Glutamatergic neuron (in vitro differentiated cells): ENCODE measurements at places on chromosomes 2 and 18. TPM values are rescaled to one million over a fixed set of nuclear protein-coding genes. Genes with fewer than 3 reads are reported as not detected.
A peak's percentile ranks its signal among the peaks of the same experiment; 100 is the strongest.

GRCh38 chr2:144414324-144414845 is 105.5 kb downstream of the ZEB2 start:
- no peak overlapping the region for H3K4me3 ChIP-seq
- no peak for DNase-seq
- no peak overlapping the region for H3K27ac ChIP-seq
- H3K36me3 ChIP-seq, result peaks cover 16% of the 10 kb centered on the region
- peaks cover 6% of the 10 kb centered on the region for H3K4me1 ChIP-seq

DNA sequence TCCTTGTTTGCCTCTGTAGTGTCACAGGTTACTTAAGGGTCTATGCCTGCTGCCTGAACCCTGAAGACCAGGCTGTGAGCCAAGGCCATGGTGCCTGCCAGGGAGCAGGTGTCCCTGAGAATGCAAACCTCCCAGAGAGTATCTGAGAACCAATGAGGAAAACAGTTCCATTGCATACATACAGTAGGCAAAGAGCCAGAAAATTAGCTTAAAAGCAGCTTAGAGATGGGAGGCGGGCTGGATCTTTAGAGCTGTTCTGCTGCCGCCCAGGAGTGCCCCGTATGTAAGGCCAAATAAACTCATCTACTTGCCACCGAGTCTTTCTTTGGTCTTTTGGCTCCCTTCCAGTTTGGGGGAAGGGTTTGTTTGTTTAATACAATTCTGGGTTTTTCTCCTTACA is 327.9 kb downstream of the CLIP4 start:
- no peaks in the 10 kb centered on the region for H3K36me3 ChIP-seq
- no peak overlapping the region for H3K27ac ChIP-seq
- H3K4me1 ChIP-seq, result peaks cover 5% of the 10 kb centered on the region
- no peak overlapping the region for H3K4me3 ChIP-seq

- H3K36me3 ChIP-seq, result no peaks in the 10 kb centered on the region
- H3K4me3 ChIP-seq, result no peak overlapping the region
- H3K27me3 ChIP-seq, result no peaks in the 10 kb centered on the region
- no peak for DNase-seq
- H3K4me1 ChIP-seq, result peaks cover 15% of the 10 kb centered on the region
These were observed 32.3 kb upstream of the OLA1 start for GRCh38 chr2:174280596-174280995.

DNA sequence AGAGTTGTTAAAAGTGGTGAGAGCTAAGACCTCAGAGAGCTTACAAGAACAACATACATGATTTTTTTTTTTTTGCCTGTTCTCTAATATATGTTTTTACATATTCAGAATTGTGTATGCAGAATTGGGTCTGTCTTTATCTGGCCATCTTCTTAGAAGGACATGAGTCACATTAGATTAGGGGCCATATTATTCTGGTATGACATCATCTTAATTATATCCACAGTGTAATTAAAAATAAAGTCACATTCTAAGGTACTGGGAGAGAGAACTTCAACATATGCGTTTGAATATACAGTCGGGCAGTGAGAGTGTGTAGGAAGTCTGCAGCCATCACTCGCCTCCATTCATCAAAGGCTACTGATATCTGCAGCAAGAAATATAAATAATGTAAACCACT is 88.3 kb downstream of the DSC3 start:
- no peak for DNase-seq
- H3K4me3 ChIP-seq, result no peak overlapping the region
- H3K4me1 ChIP-seq, result no peaks in the 10 kb centered on the region

GRCh38 chr2:224426656-224427055 is 24.7 kb upstream of the FAM124B start:
- H3K4me3 ChIP-seq, result no peak overlapping the region
- peaks cover 3% of the 10 kb centered on the region for H3K4me1 ChIP-seq
- H3K27me3 ChIP-seq, result peaks cover 2% of the 10 kb centered on the region
- no peak overlapping the region for H3K27ac ChIP-seq

DNA sequence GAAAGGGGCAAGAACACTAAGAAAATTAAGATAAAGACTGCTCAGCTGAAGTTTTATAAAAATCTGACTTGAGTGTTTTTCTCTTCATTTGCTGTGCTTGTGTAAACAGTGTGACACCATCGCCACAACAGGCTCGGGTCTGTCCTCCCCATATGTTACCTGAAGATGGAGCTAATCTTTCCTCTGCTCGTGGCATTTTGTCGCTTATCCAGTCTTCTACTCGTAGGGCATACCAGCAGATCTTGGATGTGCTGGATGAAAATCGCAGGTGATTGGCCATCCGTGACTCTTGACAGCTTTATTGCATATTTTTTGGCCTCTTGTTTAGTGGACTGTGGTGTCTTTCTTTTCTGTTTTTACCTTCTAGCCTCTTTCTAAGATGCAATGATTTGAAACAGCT is 22.1 kb downstream of the MFF start:
- no peak for DNase-seq
- H3K36me3 ChIP-seq, result no peaks in the 10 kb centered on the region
- H3K4me1 ChIP-seq, result peaks cover 14% of the 10 kb centered on the region
- H3K27ac ChIP-seq, result peak overlapping the region; percentile 54
- no peaks in the 10 kb centered on the region for H3K27me3 ChIP-seq

GRCh38 chr2:109654326-109655050 is 40.3 kb downstream of the SOWAHC start:
- H3K4me1 ChIP-seq, result peaks cover 22% of the 10 kb centered on the region
- no peak for DNase-seq
- peaks cover 4% of the 10 kb centered on the region for H3K27me3 ChIP-seq
- H3K27ac ChIP-seq, result no peak overlapping the region
- no peaks in the 10 kb centered on the region for H3K36me3 ChIP-seq

- H3K4me3 ChIP-seq, result no peak overlapping the region
- peaks cover 12% of the 10 kb centered on the region for H3K36me3 ChIP-seq
- peaks cover 5% of the 10 kb centered on the region for H3K27me3 ChIP-seq
- no peak overlapping the region for H3K27ac ChIP-seq
- DNase-seq, result no peak
These were observed 306.5 kb upstream of the TNP1 start for GRCh38 chr2:217166241-217166850.

DNA sequence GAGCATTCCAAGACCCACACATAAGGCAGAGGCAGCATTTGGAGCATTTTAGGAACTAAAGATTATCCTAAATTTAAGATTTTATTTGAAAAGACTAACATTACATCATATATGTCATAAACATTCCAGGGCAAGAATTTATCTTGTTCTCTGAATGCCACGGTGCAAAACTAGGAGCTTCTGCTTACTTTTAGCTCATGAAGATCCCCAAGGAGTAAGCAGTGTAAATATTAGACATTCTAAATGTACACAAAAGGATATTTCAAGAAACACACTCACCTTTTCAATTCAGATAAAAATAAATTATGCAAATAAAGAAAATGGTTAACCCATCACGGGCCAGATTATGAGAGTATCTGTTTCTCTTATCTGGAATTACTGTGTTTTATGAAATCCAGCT is 101.7 kb upstream of the ETAA1 start:
- H3K27me3 ChIP-seq, result no peaks in the 10 kb centered on the region
- no peak overlapping the region for H3K27ac ChIP-seq
- H3K4me3 ChIP-seq, result no peak overlapping the region
- no peaks in the 10 kb centered on the region for H3K4me1 ChIP-seq
- no peaks in the 10 kb centered on the region for H3K36me3 ChIP-seq

DNA sequence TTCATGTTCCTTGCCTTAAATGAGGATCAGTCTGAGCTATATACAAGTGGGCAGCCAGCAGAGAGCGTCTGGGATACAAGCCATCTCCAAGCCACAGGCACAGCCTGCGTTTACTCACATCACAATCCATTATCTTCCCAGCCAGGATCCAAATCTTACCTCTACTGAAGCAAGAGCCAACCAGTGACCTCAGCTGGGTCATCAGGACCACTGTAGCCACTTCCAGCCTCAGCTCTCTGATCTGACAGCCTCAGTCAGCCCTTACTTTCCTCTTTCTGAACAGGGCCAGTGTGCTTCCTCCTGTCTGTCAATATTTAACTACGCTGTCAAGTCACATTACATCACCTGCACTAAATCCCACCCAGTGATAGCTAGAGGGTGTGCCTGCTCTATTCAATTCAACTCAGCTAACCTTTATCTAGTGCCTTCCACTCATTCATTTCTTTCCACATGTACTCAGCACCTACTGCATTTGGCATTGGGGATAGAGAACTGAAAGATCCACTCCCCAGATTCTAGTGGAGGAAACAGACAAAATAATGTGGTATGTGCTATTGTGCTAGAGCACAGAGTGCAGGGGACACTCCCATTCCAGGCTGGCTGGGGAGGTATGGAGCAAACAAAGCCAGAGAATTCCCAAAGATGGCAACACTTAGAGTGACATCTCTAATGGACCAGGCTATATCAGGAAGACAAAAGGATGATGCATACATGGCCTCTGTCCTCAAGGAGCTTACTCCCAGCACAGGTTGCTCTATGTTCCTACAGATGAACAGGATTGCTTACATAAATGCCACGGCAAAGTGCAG is 146.5 kb downstream of the NCKAP5 start:
- no peaks in the 10 kb centered on the region for H3K36me3 ChIP-seq
- no peak for DNase-seq
- peaks cover 11% of the 10 kb centered on the region for H3K4me1 ChIP-seq
- H3K4me3 ChIP-seq, result no peak overlapping the region

GRCh38 chr2:231355508-231356465 is 39.7 kb upstream of the B3GNT7 start:
- no peak for DNase-seq
- no peaks in the 10 kb centered on the region for H3K36me3 ChIP-seq
- H3K4me1 ChIP-seq, result peaks cover 32% of the 10 kb centered on the region
- peaks cover 5% of the 10 kb centered on the region for H3K27me3 ChIP-seq
- peak overlapping the region; percentile 45 for H3K27ac ChIP-seq

- H3K27ac ChIP-seq, result no peak overlapping the region
- no peak overlapping the region for H3K4me3 ChIP-seq
- no peak for DNase-seq
These were observed 17.5 kb upstream of the CCL20 start for GRCh38 chr2:227796045-227796711.

GRCh38 chr18:73535189-73535588 is 612.4 kb downstream of the FBXO15 start:
- no peak overlapping the region for H3K27ac ChIP-seq
- peaks cover 7% of the 10 kb centered on the region for H3K36me3 ChIP-seq
- no peak overlapping the region for H3K4me3 ChIP-seq
- no peaks in the 10 kb centered on the region for H3K4me1 ChIP-seq
- peaks cover 4% of the 10 kb centered on the region for H3K27me3 ChIP-seq

GRCh38 chr2:225429717-225430116 is 30.2 kb downstream of the NYAP2 start:
- no peak overlapping the region for H3K4me3 ChIP-seq
- DNase-seq, result peak; percentile 53
- H3K4me1 ChIP-seq, result peaks cover 5% of the 10 kb centered on the region
- no peaks in the 10 kb centered on the region for H3K36me3 ChIP-seq

GRCh38 chr2:226875438-226876225 is 39.8 kb downstream of the RHBDD1 start:
- no peak overlapping the region for H3K4me3 ChIP-seq
- H3K4me1 ChIP-seq, result no peaks in the 10 kb centered on the region
- no peak for DNase-seq
- H3K36me3 ChIP-seq, result no peaks in the 10 kb centered on the region
- no peaks in the 10 kb centered on the region for H3K27me3 ChIP-seq

DNA sequence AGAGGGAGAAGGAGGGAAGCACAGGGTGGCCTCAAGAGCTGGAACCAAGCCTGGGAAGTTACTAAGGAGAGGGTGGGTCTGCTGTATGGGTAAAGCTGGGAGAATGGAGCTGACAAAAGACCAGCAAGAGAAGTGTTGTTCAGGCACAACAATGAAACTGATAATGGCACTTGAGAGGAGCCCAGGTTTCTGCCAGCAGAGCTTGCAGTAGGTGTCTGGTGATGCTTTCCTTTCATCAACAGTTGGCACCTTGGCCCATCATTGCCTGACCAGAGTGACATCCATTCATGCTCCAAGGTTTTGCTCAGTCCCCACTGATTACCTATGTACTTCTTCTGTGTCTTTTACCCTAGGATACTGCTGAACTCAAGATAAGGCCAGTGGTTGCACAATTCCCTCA is 92.9 kb upstream of the CXCR4 start:
- no peak overlapping the region for H3K4me3 ChIP-seq
- no peak for DNase-seq

Gene ACTR2
- 223 TPM for total RNA-seq

Gene ANKRD29
- not detected for total RNA-seq

Gene EML6
- total RNA-seq, result 0.91 TPM

Gene SFT2D3
- total RNA-seq, result 6.4 TPM
